ENCODE measurements at places on chromosomes 6 and 20. TPM values are rescaled to one million over a fixed set of nuclear protein-coding genes. Genes with fewer than 3 reads are reported as not detected.

DNA sequence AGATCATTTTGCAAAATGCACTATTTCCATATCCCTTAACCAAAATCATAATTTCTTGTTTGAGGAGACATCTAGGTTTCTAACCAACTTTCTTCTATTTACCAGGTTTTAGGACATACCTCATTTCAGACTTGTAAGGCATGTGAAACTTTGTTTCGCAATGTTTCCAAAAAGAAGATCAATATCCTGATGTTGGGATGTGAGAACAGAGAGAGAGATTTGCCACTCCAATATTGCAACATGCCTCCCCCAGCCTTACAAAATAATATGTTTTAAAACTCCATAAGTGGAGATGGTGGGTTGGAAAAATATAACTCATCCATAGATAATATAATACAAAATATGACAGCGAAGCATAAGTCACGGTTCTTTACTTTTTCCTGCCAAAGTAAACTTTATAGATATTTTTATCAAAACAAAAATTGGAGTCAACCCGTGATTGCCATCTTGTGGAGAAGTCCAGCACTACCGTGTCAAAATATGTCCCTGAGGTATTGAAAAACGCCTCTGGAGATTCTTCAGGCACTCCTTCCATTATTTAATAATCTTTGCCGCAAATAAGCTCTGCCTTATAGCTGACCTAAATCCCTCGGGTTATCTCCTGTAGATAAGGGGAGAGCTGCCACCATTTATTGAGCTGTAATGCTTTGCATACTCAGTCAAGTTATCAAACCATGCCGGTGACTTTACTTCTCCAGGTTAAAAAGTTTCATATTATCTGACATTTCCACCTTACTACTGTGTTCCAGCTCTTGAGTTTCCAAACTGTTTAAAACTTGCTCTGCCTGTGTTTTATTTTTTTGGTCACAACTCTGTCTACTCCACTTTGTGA, 534.2 kb downstream of the HACE1 start:
- DNase-seq = no peak

DNA sequence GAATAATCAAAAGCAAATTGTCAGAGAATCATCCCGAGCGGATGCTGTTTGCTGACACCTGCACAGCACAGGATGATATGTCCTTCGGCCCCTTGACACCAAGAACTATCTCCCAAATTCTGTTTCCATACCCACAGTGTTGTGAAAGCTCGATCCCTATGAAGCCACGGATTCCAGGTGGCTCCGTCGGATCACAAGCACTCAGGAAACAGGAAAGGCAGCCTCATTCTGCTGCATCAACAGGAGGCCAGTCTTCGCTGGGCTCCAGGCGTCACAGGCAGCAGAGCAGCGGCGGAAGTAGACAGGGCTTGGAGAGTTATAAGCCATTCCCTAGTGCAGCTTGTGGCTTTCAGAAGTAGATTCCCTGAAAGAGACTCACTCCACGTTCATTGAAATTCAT, 342.3 kb downstream of the C6orf118 start:
- DNase-seq = no peak

DNA sequence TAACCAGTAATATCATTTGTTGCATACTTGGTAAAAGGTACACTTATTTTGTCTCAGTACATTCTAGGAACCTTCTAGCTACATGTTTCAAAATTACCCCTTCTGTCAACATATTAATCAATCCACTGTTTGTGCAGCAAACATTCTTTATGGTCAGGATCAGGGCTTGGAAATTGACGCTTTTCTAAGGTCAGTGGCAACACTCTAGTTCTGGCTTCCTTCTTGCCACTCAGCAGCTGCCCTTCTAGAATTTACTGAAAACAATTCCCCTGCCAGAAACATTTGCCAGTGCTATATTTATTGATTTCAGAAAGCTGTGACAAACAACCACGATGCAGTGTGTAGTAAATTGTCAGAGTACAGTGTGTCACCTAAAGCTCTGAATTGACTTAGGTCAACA, 84.7 kb upstream of the FBXL4 start:
- DNase-seq = no peak

- DNase-seq = no peak
These were observed 130.7 kb upstream of the SIM1 start for GRCh38 chr6:100595456-100595855.

TP53TG5 gene
- total RNA-seq = not detected

HLA-DRB1 gene
- 28.2 TPM for total RNA-seq
